ENCODE measurements at places on chromosomes 12 and 14.

GRCh38 chr12:104304261-104305009 lies 896 bp downstream of the EID3 start:
- DNase-seq, result no peak

DNA sequence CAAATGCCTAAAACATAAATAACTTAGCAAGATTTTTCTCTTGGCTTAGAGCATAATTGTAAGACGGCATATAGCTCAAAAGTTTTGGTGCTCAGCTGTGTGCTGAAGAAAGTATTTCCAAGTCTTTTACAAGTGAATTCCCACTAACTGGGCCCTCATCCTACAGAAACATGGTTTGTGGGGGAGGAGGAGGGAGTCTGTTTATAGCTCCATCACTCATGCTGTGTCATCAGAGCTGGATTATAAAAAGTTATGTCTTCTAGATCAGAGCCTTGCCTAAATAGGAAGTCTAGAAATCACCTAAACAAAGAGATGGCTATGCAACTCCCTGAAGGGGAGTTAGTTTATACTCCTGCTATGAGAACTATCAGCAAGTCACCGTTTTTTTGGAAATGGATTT lies 65.9 kb upstream of the OTOGL start:
- DNase-seq, result no peak

- no peak for DNase-seq
Measured at GRCh38 chr12:109582636-109583035, 9.0 kb downstream of the MVK start.

- DNase-seq, result no peak
Measured at GRCh38 chr12:102871014-102871413, 46.0 kb downstream of the PAH start.

DNA sequence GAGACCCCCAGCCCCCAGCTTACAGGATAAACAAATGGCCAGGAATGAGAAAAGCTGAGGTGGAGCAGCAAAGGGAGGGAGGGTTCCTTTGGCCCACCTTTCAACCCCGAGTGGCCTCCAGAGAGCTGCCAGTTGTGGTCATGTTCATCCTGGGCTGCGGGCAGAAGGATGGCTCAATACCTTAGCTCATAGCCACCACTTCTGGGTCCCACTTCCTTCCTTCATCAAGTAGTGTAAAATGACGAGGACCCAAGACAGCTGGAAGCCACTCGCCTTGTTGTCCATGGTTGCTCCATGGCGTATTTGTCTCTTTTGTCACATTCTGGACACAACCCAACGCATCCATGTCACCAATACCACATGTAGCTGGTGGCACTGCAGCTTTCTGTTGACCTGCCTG lies 24.2 kb downstream of the CRACR2A start:
- DNase-seq, result peak; percentile 70

GRCh38 chr14:75306927-75307699 lies 28.5 kb downstream of the FOS start:
- peak; percentile 42 for DNase-seq

GRCh38 chr14:54667764-54668163 lies 100.8 kb downstream of the SAMD4A start:
- no peak for DNase-seq

- DNase-seq, result no peak
Measured at GRCh38 chr14:81429028-81429427, 28.9 kb upstream of the STON2 start.

DNA sequence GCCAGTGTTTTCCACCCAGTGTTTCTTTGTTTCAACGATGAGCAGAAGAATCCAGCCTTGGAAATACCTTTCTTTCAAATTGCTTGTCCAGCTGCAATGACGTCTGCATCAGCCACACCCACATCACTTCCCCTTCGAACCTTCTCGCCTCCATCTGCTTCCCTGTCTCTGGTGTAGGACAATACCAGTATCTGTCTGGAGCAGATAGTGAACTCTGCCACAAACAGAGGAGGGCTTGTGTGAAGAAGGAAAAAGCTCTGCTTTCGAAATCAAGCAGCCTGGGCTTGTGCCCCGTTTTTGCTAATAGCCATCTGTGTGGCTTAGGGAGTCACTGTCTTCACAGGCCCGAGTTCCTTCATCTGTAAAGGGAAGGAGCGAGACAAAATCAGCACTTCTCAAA lies 415.4 kb downstream of the ZFP36L1 start:
- DNase-seq, result no peak

- no peak for DNase-seq
Measured at GRCh38 chr14:64912261-64912660, 2.0 kb upstream of the CHURC1 start.

DNA sequence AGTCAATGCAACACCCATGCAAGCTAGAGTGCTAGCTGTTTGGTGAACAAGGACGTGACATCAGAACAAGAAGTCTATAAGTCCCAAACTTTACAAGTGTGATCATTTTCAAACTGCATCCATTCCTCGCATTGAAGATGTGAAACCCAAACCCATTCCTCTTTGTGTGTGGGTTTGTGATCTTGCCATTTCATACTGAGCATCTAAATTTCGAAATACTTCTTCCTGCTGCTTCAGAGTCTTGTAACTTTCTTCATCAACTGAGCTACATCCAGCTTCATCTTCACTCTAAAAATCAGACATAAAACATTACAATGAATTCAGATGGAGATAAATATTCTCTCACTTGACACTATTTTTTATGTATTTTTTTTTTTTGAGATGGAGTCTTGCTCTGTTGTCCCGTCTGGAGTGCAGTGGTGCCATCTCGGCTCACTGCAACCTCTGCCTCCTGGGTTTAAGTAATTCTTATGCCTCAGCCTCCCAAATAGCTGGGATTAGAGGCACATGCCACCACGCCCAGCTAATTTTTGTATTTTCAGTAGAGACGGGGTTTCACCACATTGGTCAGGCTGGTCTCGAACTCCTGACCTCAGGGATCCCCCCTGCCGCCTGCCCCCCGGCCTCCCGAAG lies 4.8 kb upstream of the ZCCHC8 start:
- no peak for DNase-seq

GRCh38 chr12:51028813-51029150 lies 2.6 kb upstream of the SLC11A2 start:
- DNase-seq, result no peak

- no peak for DNase-seq
Measured at GRCh38 chr12:109191621-109192250, 75.3 kb downstream of the ACACB start.
